ENCODE measurements at places on chromosomes 5 and 9.

GRCh38 chr5:68484307-68485068, 268.9 kb downstream of the PIK3R1 start:
- peaks cover 7% of the 10 kb centered on the region for H3K36me3 ChIP-seq
- H3K27me3 ChIP-seq: no peaks in the 10 kb centered on the region
- H3K4me3 ChIP-seq: no peak overlapping the region
- DNase-seq: no peak
- H3K4me1 ChIP-seq: no peaks in the 10 kb centered on the region

DNA sequence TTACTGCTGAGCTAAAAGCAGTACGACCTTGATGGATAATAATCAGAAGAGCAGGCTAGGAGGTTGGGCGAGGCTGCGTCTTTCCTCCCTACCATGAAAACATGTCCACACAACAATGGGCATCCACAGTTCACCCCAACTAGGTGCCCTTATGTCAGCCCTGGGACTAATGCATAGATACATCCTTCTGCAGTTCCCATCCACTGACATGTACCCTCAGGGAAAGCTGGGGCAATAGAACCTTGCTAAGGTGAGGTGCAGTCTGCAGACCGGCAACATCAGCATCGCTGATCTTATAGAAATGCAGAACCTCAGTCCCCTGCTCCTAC, 697 bp upstream of the PRUNE2 start:
- H3K27me3 ChIP-seq: peaks cover 3% of the 10 kb centered on the region
- no peak for DNase-seq
- H3K27ac ChIP-seq: no peak overlapping the region
- peaks cover 4% of the 10 kb centered on the region for H3K4me1 ChIP-seq

GRCh38 chr5:176530393-176530982, 6.7 kb downstream of the RNF44 start:
- H3K4me3 ChIP-seq: no peak overlapping the region
- H3K36me3 ChIP-seq: peaks cover 66% of the 10 kb centered on the region
- H3K27me3 ChIP-seq: no peaks in the 10 kb centered on the region

DNA sequence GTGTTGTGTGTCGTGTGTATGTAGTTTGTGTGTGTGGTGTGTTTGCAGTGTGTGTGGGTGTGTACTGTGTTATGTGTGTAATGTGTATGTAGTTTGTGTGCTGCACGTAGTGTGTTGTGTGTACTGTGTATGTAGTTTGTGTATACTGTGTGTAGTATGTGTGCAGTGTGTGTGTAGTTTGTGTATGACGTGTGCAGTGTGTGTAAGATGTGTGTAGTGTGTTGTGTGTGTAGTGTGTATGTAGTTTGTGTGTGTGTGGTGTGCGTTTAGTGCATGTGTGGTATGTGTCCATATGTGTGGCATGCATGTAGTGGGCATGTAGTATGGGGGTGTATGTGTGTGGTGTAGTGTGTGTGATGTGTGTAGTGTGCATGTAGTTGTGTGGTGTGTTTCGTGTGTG, 39.6 kb downstream of the SYK start:
- no peak overlapping the region for H3K27ac ChIP-seq
- H3K36me3 ChIP-seq: no peaks in the 10 kb centered on the region
- no peaks in the 10 kb centered on the region for H3K27me3 ChIP-seq
- H3K4me1 ChIP-seq: no peaks in the 10 kb centered on the region

- no peaks in the 10 kb centered on the region for H3K36me3 ChIP-seq
- no peak for DNase-seq
- no peak overlapping the region for H3K4me3 ChIP-seq
- H3K27ac ChIP-seq: no peak overlapping the region
- no peaks in the 10 kb centered on the region for H3K27me3 ChIP-seq
- no peaks in the 10 kb centered on the region for H3K4me1 ChIP-seq
Measured at GRCh38 chr9:38263532-38263931, 129.0 kb upstream of the ALDH1B1 start.

- H3K4me1 ChIP-seq: no peaks in the 10 kb centered on the region
- DNase-seq: no peak
- H3K4me3 ChIP-seq: no peak overlapping the region
- H3K27ac ChIP-seq: no peak overlapping the region
Measured at GRCh38 chr5:60958088-60958487, 13.1 kb downstream of the NDUFAF2 start.

- no peaks in the 10 kb centered on the region for H3K36me3 ChIP-seq
- no peaks in the 10 kb centered on the region for H3K4me1 ChIP-seq
- H3K27me3 ChIP-seq: peaks cover 39% of the 10 kb centered on the region
- peak overlapping the region; percentile 40 for H3K4me3 ChIP-seq
Measured at GRCh38 chr9:137167747-137168572, 1.9 kb downstream of the LRRC26 start.

DNA sequence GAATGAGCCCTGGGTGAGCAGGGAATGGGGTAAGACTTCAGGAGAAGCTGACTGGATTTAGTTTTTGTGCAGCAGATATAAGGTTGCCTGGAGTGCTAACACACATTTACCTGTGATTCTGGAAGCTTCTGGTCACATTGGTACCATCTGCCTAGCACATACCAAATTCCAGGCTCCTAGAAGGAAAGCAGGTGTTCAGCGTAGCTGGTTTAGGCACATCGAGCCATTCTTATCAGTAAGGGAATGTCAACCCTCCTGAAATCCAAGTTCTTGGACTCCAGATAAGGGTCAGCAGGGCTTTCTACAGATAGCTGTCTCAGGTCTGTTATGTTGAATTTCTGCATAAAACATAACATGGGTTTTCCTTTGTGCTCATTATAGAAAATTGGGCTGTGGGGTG, 10.3 kb downstream of the TCERG1 start:
- no peaks in the 10 kb centered on the region for H3K27me3 ChIP-seq
- no peaks in the 10 kb centered on the region for H3K4me1 ChIP-seq
- H3K4me3 ChIP-seq: no peak overlapping the region
- no peak overlapping the region for H3K27ac ChIP-seq

DNA sequence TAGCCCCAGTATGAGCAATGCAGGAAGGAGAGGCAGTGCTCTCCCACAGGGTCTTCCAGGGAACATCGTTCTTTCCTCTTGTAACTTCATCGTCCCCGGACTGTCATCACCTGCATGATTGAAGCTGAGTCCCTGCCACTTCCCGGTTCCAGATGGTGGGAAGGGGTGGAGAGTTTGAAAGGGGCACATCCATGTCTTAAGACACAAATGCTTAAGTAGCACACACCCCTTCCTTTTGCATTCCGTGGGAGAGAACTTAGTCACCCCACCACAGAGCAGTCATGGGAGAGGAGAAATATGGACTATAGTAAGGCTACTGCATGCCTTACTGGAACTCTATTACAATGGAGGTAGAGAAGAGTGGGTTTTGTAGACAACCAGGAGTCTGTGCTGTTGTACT, 165.3 kb upstream of the GAS1 start:
- H3K27me3 ChIP-seq: no peaks in the 10 kb centered on the region
- H3K4me3 ChIP-seq: no peak overlapping the region
- peaks cover 8% of the 10 kb centered on the region for H3K36me3 ChIP-seq
- H3K4me1 ChIP-seq: no peaks in the 10 kb centered on the region

DNA sequence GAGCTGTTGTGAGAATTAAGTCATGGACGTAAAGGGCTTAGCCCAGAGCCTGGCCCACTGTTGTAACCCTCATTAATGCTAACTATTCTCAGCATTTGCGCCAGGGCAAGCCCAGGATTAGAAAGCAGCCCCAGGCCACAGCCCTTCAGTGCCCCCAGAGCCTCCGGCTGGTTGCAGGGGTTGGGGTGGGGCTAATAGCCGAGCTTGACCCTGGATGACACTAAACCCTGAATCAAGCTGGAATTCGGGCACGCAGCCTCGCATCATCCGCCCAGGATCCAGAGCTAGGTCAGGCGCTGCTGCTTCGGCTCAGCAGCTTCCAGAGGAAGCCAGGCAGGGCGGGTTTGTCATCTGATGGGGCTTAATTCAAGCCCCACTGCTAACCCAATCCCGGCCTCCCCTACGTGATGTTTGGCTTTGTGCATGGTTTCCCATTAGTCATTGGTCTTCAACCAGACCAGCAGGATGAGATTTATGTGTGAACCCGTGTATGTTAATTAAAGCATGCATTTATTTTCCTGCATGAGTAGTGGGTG, 1.2 kb upstream of the MEGF9 start:
- H3K36me3 ChIP-seq: no peaks in the 10 kb centered on the region
- H3K27ac ChIP-seq: no peak overlapping the region
- peak; percentile 74 for DNase-seq
- H3K4me1 ChIP-seq: no peaks in the 10 kb centered on the region
- peak overlapping the region; percentile 88 for H3K4me3 ChIP-seq
- peaks cover 13% of the 10 kb centered on the region for H3K27me3 ChIP-seq

- H3K36me3 ChIP-seq: peaks cover 5% of the 10 kb centered on the region
- H3K27ac ChIP-seq: no peak overlapping the region
- no peaks in the 10 kb centered on the region for H3K27me3 ChIP-seq
- no peak for DNase-seq
- no peak overlapping the region for H3K4me3 ChIP-seq
Measured at GRCh38 chr5:10272053-10272874, 22.2 kb downstream of the CCT5 start.

- no peaks in the 10 kb centered on the region for H3K36me3 ChIP-seq
- H3K4me3 ChIP-seq: no peak overlapping the region
- no peak for DNase-seq
Measured at GRCh38 chr9:7117676-7118561, 360.1 kb downstream of the KDM4C start.

GRCh38 chr9:77648234-77649108, at the start of gene GNA14:
Gene GNA14 (minus strand): TSS chr9:77648322. CDS start chr9:77647793, 529 bp downstream.
- H3K4me1 ChIP-seq: peaks cover 2% of the 10 kb centered on the region
- H3K36me3 ChIP-seq: no peaks in the 10 kb centered on the region
- peak; percentile 76 for DNase-seq
- H3K27me3 ChIP-seq: no peaks in the 10 kb centered on the region
- no peak within 1 kb of the TSS for H3K27ac ChIP-seq

GRCh38 chr5:114185274-114185673, 176.6 kb upstream of the KCNN2 start:
- peaks cover 19% of the 10 kb centered on the region for H3K36me3 ChIP-seq
- H3K27me3 ChIP-seq: no peaks in the 10 kb centered on the region
- H3K4me3 ChIP-seq: no peak overlapping the region
- no peak overlapping the region for H3K27ac ChIP-seq
- DNase-seq: peak; percentile 61

DNA sequence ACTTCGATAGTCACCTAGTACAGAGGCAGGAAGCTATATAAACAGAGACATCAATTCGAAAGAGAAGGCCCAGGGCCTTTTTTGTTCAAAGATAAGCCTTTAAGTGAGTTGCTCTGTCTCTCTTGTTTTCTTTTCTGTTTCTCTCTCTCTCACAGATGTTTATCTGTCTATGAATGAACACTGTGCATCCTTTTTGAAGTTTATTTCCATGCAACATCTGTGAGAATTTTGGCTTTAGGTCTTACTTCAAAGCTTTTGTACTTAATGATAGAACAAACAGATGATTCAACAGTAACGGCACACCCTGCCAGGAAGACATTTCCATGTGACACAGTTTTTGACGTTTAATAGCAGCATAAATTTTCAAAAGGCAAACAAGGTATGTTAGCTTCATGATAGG, 1413.1 kb upstream of the CDH6 start:
- DNase-seq: no peak

- no peak for DNase-seq
- no peak overlapping the region for H3K4me3 ChIP-seq
- no peaks in the 10 kb centered on the region for H3K27me3 ChIP-seq
- H3K27ac ChIP-seq: no peak overlapping the region
- H3K4me1 ChIP-seq: no peaks in the 10 kb centered on the region
Measured at GRCh38 chr9:70694758-70695157, 280.3 kb upstream of the KLF9 start.

GRCh38 chr9:132646726-132647125, 23.1 kb downstream of the DDX31 start:
- H3K4me3 ChIP-seq: no peak overlapping the region
- DNase-seq: no peak
- no peak overlapping the region for H3K27ac ChIP-seq
- no peaks in the 10 kb centered on the region for H3K27me3 ChIP-seq
- H3K36me3 ChIP-seq: peaks cover 71% of the 10 kb centered on the region

- H3K27me3 ChIP-seq: no peaks in the 10 kb centered on the region
- H3K27ac ChIP-seq: no peak overlapping the region
- no peaks in the 10 kb centered on the region for H3K4me1 ChIP-seq
- H3K36me3 ChIP-seq: 0 out of 2 replicates have a peak, but pooled peaks cover 5% of the 10 kb centered on the region
- H3K4me3 ChIP-seq: no peak overlapping the region
Measured at GRCh38 chr5:92944903-92945604, 636.0 kb downstream of the NR2F1-AS1 start.

DNA sequence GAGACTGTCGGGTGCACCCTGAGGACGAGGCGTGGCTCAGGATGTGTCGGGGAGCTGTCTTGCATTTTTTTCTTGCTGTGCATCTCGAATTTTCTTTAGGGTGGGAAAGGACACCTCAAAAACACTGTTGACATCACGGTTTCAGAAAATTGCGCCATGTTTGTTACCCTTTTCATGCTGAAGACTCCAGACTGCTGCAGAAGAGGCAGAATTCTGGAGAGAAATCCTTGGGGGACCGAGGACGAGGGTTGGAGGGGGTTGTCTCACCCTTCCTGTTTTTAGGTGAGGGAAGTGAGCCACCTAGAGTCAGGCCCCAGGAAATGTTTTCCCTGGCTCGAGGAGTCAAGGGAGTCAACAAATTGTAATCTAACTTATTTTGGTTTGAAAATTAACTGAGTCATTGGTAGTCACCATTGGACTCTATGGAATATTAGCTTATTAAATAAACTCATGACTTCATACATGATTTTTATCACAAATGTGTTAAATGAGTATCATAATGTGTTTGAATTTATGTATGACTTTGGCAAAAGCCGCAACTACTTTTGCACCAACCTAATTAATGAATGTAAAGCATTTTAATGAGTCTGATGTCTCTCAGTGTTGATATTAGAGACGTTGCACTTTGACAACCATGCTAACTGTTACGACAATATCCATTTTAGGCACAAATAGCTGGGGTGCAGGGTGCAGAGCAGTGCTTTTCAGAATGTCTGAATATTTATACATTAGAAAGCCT, 724 bp upstream of the LYSMD3 start:
- H3K4me1 ChIP-seq: 0 out of 2 replicates have a peak, but pooled peaks cover 2% of the 10 kb centered on the region
- H3K36me3 ChIP-seq: peaks cover 12% of the 10 kb centered on the region
- H3K27me3 ChIP-seq: no peaks in the 10 kb centered on the region
- H3K4me3 ChIP-seq: peak overlapping the region; percentile 93
- peak; percentile 73 for DNase-seq
- H3K27ac ChIP-seq: peak overlapping the region; percentile 71

DNA sequence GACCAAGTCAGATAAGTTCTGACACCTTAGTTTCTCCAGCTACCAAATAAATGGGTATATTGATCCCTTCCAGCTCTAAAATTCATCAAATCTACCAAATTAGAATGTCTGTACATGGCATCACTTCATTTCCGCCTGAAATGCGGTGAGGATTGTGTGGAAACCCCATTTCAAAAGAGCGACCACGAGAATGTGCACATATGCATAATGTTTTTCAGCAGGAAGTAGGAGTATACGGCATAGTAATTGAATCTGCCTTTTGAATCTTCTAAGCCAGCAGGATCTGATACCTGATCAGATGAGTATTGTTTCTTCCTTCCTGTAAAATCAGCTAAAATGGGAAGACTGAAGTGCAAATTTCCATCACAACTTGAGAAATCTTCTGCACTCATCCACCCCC, 418.6 kb downstream of the TMEM38B start:
- H3K36me3 ChIP-seq: no peaks in the 10 kb centered on the region
- H3K27me3 ChIP-seq: no peaks in the 10 kb centered on the region
- H3K4me3 ChIP-seq: no peak overlapping the region
- no peaks in the 10 kb centered on the region for H3K4me1 ChIP-seq
- H3K27ac ChIP-seq: no peak overlapping the region

- H3K27me3 ChIP-seq: no peaks in the 10 kb centered on the region
- H3K4me1 ChIP-seq: 0 out of 2 replicates have a peak, but pooled peaks cover 2% of the 10 kb centered on the region
- no peak overlapping the region for H3K27ac ChIP-seq
- H3K4me3 ChIP-seq: no peak overlapping the region
Measured at GRCh38 chr5:119274767-119275130, 81.1 kb upstream of the TNFAIP8 start.
